ENCODE measurements at places on chromosomes 7 and 10.

DNA sequence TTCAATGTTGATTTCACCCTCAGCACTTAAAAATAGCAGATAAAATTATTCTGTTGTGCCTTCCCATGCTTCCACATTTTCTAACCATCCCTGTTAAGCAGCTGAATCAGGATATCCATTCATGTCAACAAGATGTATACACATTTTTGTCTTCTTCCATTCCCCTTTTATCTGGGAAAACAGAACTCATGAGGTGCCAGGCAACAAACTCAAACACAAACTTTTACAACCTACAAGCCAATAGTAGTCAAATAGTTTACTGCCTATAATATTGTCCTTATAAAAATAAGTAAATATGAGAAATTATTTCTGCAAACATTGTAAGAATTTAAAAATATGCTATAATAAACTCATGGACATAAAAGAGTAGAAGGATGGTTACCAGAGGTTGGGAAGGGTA, 1569.8 kb downstream of the REEP3 start:
- peak; percentile 27 for ATAC-seq

- no peak for ATAC-seq
Observed at GRCh38 chr7:135790371-135790977, 41.9 kb upstream of the FAM180A start.

GRCh38 chr10:101565936-101566332, 22.1 kb downstream of the POLL start:
- ATAC-seq: no peak

GRCh38 chr7:90453259-90453891, 16.1 kb upstream of the PTTG1IP2 start:
- no peak for ATAC-seq

DNA sequence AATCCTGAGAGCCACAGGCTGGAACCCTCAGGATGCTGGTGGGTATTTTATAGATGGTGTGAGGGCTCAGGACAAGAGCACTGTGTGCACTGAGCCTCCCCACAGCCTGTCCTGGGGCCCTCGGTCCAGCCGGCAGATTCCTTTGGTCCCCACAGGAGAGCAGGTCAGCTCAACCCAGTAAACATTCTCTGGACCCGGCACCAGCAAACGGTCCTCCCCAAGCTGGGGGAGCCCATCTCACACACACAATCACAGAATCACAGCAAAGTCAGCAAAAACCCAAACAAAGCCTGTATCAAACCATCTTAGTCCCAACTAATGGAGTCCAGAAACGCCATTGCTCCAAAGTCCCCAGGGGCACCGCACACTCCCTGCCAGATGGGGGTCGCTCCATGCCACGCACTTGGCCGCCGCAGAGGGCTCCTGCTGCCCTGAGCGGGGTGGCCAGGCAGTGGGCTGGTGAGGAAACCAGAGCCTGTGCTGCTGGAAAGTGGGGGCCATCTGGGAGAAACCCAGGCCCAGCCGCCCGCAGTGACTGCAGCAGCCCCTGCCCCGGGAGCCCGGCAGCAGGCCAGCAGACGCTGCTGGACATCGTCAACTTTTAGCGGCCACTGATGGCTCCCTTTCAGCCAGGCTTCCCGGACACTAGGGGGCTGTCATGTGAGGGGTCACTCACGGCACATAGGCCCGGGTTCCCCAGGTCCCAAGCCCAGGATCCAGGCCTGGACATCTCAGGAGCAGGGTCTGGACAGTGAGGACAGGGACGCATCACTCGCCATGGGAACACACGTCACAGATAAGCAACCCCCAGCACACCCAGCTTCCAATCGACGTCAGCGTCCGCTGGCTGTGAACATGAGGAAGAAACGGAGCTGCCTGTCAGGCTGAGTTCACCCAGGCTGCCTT, 52.6 kb downstream of the DPYSL4 start:
- ATAC-seq: peak; percentile 17

- ATAC-seq: no peak
Observed at GRCh38 chr7:140926021-140926817, 1.5 kb upstream of the BRAF start.

- ATAC-seq: peak; percentile 98
Observed at GRCh38 chr7:13800694-13801448, 188.6 kb downstream of the ETV1 start.

GRCh38 chr10:61589547-61590243, 73.0 kb upstream of the CABCOCO1 start:
- ATAC-seq: no peak

DNA sequence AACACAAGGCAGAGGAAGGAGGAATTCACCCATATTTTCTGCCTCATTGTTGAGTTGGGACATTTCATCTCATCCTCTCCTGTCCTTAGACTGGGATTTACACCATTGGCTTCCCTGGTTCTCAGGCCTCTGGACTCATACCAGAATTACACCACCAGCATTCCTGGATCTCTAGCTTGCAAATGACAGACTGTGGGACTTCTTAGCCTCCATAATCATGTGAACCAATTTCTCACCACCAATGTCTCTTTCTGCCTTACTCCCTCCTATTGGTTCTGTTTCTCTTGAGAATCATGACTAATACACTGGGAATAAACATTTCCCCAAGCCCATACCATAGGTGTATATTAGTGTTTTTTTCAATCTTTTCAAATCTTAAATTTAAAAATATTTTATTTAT, 2.9 kb upstream of the ZNF33A start:
- no peak for ATAC-seq

- no peak for ATAC-seq
Observed at GRCh38 chr10:32073659-32074058, 17.4 kb upstream of the KIF5B start.

GRCh38 chr10:61398366-61399129, 54.6 kb downstream of the TMEM26 start:
- ATAC-seq: no peak

DNA sequence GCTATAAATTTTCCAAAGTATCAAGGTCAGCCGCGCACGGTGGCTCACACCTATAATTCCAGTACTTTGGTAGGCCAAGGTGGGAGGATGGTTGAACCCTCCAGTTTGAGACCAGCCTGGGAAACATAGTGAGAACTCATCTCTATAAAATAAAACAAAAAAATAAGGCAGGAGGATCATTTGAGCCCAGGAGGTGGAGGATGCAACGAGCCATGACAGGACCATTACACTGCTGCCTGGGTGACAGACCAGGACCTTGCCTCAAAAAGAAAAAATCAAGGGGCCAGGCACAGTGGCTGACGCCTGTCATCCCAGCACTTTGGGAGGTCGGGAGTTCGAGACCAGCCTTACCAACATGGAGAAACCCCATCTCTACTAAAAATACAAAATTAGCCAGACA, 60.3 kb downstream of the ABI1 start:
- no peak for ATAC-seq

- no peak for ATAC-seq
Observed at GRCh38 chr7:157678501-157678900, 341.7 kb downstream of the DNAJB6 start.

GRCh38 chr7:154996756-154997155, 6.2 kb downstream of the PAXIP1 start:
- ATAC-seq: no peak

DNA sequence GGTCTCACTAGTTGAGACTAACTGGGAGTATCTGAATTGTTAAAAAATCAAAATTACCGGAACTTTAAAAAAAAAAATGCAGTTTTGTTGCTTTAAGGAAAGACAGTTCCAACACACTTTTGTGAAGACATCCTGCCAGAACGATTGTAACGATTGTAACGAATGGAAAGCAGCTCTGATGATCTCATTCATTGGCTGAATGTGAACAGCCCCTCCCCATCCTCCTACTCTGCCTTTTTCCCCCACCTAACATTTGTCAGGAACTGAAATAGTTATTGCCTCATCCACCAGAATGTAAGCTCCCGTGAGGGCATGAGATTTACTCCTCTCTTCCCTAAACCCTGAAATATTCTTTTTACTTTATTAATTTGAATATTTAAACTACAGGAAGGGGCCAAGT, 23.1 kb upstream of the ZC3HAV1L start:
- peak; percentile 69 for ATAC-seq

GRCh38 chr10:101843032-101844021, at the start of gene KCNIP2:
Gene KCNIP2 (minus strand): TSS chr10:101843800. CDS start chr10:101843568, 232 bp downstream.
- peak; percentile 53 for ATAC-seq

DNA sequence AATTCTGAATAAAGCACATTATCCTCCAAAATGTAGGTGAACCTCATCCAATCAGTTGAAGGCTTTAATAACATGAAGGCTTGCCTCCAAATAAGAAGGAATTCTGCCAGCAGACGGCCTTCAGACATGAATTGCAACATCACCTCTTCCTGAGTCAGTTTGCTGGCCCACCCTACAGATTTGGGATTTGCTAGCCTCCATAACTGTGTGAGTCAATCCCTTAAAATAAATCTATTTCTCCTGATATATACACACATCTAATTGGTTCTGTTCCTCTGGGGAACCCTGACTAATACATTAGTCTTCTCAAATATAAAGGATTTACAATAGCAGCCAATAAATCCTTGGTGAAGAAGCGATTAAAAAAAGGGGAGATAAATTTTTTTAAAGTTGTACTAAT, 34.8 kb upstream of the OSBPL3 start:
- ATAC-seq: no peak

DNA sequence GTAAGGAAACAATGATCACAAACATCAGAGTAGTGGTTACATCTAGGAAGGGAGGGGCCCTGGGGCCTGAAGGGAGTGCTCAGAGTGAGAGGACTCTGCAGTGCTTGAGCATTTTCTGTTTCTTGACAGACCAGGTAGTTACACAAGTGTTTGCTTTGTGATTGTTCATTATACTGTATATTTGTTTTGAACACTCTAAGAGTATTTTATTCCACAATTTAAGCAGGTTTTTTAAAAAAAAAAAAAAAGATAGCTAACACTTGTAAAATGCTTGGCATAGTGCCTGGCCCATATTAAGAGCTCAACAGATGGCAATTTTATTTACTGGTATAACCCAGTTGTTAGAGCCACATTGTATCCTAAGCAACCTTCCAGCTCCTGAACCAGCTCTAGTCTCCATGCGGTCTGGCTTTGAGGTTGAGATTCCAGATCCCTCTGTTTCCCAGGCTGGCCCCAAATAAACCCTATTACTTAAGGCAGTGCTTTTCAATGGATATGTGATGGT, 20.1 kb upstream of the ATXN7L1 start:
- no peak for ATAC-seq

DNA sequence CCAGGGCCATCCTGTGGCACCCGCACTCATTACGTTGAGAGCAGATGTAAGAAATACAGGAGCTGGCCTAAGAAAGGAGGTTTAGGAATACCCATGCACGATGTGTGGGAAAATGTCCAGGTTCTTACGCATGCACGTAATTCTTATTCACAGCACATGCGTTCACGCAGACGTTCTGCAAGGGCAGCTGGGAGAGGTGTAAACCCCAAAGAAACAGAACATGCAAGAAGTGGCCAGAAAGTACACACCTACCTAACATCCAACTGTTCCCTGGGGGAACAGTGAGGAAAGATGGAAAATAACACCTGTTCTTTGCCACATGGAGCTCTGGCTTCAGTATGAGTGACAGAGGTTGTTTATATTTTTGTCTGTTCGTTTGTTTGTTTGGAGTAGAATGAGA, 285.6 kb downstream of the PRPF18 start:
- ATAC-seq: peak; percentile 87

- ATAC-seq: no peak
Observed at GRCh38 chr7:94056796-94057207, 52.6 kb upstream of the BET1 start.

- ATAC-seq: peak; percentile 76
Observed at GRCh38 chr10:33122014-33122809, 164.2 kb upstream of the ITGB1 start.

DNA sequence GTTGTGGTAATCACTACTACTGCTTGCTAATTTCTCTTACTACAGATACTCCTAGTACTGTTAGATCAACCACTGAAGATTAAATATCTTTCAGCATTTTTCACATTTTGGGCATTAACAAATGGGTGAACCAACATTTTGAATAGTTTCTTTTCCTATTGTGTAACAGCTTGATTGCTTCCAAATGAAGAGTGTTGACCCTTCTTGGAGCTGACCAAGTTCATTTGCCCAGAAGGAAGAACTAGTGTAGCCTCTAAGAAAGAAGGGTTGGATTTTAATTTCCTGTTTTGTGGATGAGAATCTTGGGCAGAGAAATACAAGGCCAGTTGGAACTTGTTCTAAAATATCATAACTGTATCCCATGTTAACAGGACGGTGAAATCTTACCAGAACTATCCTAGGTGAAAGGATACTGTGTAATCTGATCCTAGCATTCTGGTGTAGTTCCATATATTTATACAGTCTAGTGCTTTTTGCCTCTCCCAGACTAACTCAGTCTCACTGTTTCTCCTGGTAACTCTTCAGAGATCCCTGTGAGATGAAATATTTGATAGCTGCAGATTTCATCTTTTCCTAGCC, 37.3 kb downstream of the SND1 start:
- no peak for ATAC-seq

DNA sequence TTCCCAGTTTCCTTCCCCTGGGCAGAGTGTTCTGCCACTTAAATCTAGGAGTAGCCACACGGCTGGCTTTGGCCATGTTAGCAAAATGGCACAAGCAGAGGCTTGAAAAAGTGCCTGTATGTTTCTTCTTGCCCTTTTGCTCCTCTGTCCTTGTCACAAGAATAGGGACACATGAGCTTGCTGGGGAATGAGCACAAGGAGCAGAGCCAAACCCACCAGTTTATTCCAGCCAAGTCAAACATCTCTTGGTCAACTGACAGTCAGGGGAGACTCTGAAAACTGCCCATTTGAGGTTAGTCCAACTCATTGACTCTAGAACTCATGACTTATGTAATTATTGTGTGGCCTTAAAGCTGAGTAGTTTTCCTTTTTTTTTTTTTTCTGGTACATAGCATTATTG, 739.7 kb upstream of the FZD8 start:
- no peak for ATAC-seq

DNA sequence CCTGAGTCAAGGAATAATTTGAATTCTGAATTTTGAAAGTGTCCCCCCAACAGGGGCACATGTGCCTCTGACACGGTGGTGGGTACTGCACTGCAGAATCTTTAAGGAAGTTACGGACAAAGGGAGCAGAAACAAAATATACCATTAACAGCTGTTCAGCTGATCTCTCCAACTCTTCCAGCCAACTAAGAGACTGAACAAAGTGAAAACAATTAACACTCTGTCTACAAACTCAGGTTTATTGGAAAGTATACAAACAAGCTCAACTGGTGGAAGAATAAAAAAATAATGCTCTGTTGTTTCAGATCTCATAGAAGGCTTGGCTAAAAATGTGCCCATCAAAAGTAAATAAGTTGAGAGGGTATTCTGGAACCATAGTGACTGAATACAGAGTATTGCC, 34.4 kb downstream of the ASB4 start:
- ATAC-seq: no peak
